ENCODE measurements at places on chromosomes 7 and 10. TPM values are rescaled to one million over a fixed set of nuclear protein-coding genes. Genes with fewer than 3 reads are reported as not detected.

HOXA6 gene
- not detected for polyA plus RNA-seq

TMEM270 gene
- polyA plus RNA-seq, result not detected

TFEC gene
- polyA plus RNA-seq, result 0.28 TPM

PNLIPRP3 gene
- not detected for polyA plus RNA-seq

GRCh38 chr7:132491391-132491945 is 84.8 kb downstream of the PLXNA4 start:
- no peak for DNase-seq

- DNase-seq, result no peak
Measured at GRCh38 chr7:13908667-13909397, 80.6 kb downstream of the ETV1 start.

- DNase-seq, result no peak
Measured at GRCh38 chr10:131113709-131114291, 197.7 kb downstream of the TCERG1L start.

- DNase-seq, result no peak
Measured at GRCh38 chr7:147477526-147477925, 1113.0 kb upstream of the C7orf33 start.
